ENCODE measurements at places on chromosomes 11 and 22.
A peak's percentile ranks its signal among the peaks of the same experiment; 100 is the strongest.

DNA sequence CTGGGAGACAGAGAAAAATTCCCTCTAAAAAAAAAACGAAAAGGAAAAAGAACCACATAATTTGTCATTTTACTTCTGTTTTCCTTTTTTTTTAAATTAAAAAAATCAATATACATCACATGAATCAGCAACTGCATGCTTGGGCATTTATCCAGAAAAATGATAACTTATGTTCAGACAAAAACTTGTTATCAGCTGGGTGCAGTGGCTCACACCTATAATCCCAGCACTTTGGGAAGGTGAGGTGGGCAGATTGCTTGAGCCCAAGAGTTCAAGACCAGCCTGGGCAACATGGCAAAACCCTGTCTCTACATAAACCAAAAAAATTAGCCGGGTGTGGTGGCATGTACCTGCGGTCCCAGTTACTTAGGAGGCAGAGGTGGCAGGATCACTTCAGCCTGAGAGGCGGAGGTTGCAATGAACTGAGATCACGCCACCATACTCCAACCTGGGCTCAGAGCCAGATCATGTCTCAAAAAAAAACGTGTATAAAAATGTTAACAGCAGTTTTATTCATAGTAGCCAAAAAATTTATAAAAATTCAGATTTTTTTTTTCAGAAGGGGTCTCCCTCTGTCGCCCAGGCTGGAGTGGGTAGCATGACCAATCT is 28.5 kb downstream of the AMBRA1 start:
- no peak for ATAC-seq

- no peak for ATAC-seq
Observed at GRCh38 chr11:134464196-134464595, 52.2 kb upstream of the B3GAT1 start.

- no peak for ATAC-seq
Observed at GRCh38 chr11:113556036-113556435, 80.8 kb upstream of the DRD2 start.

DNA sequence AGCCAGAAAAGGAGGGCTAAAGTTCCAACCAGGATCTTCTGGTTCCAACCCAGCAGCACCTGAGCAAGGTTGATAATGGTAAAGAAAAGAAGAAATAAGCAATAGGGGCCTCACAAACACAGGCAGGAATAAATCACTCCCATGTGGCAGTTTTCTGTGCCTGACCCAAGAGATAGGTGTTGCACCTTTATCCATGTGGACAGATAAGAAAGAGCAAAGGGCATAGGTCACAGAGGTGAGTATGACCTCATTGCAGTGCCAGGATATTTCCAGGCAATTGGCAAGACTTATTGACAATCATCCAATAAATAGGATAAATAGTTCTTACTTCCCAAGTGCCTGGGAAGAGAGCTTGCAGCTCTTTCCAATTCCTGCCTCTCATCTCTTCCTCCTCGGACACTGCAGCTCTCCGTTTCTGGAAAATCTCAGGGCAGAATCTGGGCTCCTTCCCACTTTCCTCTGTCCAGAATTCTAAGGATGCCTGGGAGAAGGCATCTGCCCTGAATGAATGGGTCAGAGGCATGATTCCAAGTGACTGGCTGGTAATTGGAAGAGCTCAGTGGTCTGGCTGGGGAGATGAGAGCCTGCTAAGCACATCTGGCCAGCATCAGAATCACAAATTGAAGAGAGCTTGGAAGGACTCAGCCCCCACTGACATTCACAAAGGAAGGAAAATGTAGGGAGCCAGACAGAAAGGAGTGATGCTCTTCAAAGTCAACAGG is 14.5 kb upstream of the LRRC55 start:
- ATAC-seq = no peak

GRCh38 chr22:40605761-40606160 is 30.8 kb downstream of the MRTFA start:
- no peak for ATAC-seq

DNA sequence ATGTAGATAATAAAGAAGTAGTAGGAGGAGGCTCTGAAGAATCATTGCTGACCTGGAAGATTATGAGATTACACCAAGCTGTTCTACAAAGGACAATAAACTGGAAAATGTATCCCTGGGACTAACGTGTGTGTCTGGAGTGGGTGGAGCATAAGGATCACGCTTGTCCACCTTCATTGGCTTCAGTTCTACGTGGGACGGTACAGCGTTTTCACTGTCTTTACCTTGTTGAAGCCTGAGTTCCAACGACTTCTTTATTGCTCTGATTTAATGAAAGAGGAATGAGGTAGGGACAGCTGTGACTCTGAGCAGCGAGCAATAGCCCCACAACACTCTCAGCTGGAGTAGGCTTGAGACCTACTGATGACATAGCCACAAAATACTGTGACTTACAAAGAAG is 87.0 kb downstream of the ARHGAP42 start:
- ATAC-seq = no peak

GRCh38 chr22:37474447-37475090 is 11.6 kb downstream of the MFNG start:
- no peak for ATAC-seq

- no peak for ATAC-seq
Observed at GRCh38 chr11:61053191-61053590, 49.1 kb upstream of the CD5 start.

DNA sequence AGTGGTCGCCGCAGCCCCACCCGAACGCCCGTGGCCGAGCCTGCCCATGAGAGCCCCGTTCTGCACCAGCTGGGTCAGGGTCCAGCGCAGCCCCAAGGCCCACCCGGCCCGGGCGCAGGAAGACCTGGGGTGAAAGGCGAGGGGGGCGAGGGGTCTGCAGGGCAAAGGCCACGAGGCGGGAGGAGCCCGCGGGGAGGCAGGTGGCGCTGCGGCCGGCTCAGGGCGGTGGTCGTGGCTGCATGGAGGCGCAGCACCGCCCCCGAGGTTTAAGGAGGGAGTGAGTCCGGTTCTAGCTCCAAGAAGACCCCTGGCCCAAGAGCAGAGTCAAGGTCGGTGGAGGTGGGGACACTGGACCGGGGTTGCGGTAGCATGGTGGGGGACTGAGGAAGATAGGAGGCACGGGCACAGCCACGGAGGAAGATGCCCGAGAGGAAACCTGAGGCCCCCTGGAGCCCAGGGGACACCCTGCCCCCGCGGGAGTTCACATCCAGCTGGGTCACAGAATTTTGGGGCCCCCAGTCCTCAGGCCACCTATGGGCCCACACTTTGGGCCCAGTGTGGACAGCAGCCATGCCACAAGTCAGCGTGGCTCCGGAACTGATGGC is 514 bp upstream of the HDAC10 start:
- no peak for ATAC-seq

- ATAC-seq = peak; percentile 31
Observed at GRCh38 chr11:11262171-11262920, 90.7 kb downstream of the CSNK2A3 start.

DNA sequence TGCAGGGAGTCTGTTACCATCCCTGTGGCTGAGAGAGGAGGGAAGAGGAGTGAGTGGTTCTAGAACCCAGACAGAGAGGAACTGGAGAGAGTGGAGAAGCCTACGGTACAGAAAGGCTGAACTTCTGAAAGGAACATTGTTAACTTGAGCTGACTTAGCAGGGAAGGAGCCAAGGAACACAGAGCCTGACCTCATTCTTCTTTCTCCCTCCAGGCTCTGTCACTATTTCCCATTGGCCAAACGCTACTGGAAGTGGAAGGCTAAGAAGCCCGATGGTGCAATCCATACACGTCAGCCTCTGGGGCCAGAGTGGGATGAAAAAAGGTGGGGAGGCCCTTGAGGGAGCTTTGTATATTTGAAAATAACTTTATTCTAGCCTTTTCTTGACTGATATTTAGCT is 16.5 kb upstream of the WT1 start:
- no peak for ATAC-seq

DNA sequence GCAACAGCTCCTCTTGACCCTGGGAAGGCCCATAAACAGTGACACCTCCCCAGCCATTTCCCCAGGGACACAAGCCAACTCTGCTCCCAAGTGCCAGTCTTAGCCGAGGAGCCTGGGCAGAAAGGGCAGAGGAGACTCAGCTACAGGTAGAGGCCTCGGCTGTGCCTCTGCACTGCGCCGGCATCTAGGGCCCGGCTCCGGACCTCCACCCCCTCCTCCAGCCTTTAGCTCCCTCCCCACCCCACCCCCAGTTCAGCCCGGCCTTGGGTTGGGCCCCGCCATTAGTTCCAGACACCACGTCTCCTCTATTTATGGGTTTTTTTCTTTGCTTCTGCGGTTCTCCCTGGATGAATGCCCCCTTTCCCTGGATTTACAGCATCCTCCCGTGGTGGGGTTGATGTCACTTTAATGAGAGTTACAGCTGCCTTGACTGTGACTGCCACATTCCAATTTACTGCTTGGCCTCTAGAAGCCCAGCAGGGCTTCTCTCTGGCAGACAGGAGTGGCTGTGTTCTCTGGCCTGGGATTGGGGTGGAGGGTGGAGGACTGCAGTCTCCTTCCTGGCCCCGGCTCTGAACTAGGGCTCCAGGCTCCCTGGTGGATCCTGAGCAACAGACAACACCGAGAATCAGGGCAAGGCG is 13.5 kb upstream of the OAF start:
- ATAC-seq = no peak

- peak; percentile 98 for ATAC-seq
Observed at GRCh38 chr11:108160970-108161566, 39.7 kb downstream of the ACAT1 start.

DNA sequence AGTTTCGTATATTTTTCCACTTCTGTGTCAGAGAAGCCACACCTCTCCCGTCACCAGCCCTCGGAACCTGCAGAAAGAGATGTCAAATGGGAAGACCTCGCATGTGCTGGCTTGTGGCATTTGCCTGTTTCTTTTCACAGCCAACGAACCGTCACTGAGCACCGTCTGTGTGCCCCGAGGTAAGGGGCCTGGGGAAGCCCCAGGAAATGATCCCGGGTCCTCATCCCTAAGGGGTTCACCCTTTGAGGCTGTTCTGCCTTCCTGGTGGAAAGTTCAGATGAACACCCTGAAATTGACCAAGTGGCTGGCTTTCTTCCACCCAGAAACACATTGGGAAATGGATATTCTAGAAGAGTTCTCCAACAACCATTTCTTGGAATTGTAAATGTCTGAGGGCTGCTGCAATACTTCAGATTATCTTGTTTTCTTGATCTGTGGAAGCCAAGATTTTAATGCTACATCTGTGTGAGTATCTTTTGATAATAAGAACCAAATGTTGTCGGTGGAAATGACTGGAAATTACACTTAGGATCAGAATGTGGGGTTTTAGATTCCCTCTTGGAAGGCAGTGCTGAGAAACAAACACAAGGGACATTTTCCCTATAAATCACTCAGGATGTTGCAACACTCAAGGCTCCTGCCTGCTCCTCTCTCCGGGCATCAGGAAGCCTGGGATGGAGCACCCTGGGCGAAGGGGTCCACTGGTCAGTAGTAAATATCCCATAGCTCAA is 37.6 kb downstream of the RIBC2 start:
- ATAC-seq = no peak

GRCh38 chr11:109347304-109347703 is 74.7 kb upstream of the C11orf87 start:
- ATAC-seq = no peak

- ATAC-seq = no peak
Observed at GRCh38 chr11:119319700-119320239, 2.8 kb upstream of the MCAM start.

DNA sequence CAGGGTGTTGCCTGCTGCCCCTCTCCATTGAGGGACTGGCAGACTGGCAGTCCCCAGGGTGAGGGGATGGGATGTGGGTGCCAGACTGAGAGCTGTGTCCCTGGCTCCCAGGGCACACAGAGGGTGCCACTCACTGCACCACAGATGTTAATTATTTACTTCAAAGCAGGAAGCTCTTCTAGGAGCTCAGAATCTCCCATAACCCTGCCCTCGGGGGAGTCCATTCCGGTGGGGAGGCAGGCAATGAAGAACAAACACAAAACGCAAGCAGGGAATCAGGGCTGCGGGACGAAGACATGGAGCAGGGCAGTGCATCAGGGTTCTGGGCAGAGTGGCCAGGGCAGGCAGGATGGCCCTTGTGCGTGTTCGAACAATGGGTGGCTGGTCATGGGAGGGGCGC is 24.4 kb upstream of the FLRT1 start:
- no peak for ATAC-seq

GRCh38 chr11:85167038-85167437 is 460.1 kb downstream of the DLG2 start:
- no peak for ATAC-seq

DNA sequence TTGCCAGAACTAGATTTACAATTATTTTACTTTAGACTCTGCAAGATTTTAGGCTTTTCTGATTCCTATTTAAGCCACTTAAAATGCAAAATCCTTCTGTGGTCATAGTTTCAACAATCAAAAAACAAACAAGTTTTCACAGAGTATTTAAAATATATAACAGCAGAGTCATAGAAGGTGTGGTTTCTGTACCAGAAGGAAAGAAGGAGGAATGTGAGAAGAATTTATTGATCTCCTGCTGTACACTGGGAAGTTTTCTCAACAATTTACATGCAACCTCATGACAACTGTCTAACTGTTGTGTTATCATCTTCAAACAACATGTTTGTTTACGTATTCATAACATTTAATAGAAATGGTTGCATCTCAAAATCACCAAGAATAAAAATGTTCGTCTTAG is 102.3 kb upstream of the CEP126 start:
- no peak for ATAC-seq

DNA sequence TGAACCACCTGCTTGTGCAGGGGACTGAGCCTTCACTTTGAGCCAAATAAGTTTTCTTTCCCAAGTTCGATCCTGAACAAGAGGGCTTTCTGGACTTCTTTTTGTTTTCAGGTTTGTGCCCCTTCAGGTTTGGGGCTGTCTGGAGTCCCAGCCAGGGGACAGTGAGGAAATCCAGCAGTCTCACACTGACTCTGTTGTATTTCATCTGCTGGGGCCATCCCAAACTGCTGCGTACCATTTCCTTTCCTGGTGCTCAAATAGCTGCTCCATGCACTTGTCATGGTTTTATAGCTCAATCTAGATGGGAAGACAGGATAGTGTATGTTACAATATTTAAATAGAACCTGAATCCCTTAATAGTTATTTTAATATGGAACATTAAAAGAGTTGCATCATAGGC is 66.3 kb upstream of the IGLL5 start:
- ATAC-seq = no peak

DNA sequence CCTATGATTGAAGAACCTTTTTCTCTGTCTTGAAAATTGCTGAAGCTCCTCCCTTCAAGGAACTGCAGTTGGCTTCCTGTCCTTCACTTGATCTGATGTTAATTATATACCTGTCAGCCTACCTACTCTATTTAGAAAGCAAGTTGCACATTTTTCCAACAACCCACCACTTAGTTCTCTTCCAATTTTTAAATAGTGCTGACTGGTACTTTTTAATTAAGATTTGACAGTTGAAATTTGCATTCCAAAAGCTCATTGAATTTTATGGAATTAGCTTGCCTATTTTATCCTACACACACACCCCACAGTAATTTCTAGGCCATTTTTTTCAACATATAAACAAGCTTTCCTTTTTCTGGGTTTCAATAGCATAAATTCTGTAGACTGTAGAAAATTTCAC is 820.3 kb upstream of the FAT3 start:
- no peak for ATAC-seq

DNA sequence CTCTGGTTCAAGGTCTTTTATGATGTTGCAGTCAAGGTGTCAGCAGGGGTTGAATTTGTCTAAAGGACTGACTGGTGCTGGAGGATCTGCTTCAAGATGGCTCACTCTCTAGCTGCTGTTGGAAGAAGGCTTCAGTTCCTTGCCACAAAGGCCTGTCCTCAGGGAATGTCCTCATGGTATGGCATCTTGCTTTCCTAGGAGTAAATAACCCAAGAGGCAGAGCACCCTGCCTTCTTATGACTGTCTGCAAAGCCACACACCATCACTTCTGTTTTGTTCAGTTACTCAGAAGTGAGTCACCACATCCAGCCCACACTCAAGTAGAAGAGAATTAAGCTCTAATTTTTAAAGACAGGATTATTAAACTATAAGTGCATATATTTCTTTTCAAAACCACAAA is 45.2 kb downstream of the PLAAT5 start:
- no peak for ATAC-seq
